ENCODE measurements at places on chromosomes 7 and 10. TPM values are rescaled to one million over a fixed set of nuclear protein-coding genes. Genes with fewer than 3 reads are reported as not detected.

FLNC gene
- total RNA-seq: 62.4 TPM

PIP gene
- not detected for total RNA-seq

COL28A1 gene
- total RNA-seq: 5.7 TPM

ASB13 gene
- total RNA-seq: 14.1 TPM

MNX1 gene
- total RNA-seq: 7.4 TPM

GRCh38 chr10:80988755-80989154, 451.1 kb downstream of the SH2D4B start:
- no peak for DNase-seq

DNA sequence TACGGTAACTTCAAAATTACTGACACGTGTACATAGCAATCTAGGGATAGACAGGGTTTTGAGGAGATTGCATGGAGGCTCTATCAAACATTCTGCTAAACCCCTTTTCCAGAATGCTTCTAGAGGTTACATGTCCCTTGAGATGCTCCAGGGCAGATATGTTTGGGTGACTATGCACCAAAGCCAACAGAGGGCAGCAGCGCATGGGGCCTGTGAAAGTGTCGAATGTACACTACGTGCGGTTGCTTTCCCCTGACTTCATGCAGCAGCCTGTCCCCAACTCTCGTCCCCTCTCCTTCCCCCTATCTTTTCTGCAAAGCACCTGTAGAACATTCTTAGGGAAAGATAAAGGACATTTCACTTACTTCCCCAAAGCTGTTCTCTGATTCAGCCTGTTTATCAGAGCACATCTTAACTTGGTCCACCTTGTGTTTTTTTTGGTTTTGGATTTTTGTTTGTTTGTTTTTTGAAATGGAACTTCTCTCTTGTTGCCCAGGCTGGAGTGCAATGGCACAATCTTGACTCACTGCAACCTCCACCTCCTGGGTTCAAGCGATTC, 90.2 kb downstream of the UBE3C start:
- DNase-seq: no peak

- no peak for DNase-seq
Measured at GRCh38 chr10:121567569-121567968, 30.7 kb downstream of the FGFR2 start.

DNA sequence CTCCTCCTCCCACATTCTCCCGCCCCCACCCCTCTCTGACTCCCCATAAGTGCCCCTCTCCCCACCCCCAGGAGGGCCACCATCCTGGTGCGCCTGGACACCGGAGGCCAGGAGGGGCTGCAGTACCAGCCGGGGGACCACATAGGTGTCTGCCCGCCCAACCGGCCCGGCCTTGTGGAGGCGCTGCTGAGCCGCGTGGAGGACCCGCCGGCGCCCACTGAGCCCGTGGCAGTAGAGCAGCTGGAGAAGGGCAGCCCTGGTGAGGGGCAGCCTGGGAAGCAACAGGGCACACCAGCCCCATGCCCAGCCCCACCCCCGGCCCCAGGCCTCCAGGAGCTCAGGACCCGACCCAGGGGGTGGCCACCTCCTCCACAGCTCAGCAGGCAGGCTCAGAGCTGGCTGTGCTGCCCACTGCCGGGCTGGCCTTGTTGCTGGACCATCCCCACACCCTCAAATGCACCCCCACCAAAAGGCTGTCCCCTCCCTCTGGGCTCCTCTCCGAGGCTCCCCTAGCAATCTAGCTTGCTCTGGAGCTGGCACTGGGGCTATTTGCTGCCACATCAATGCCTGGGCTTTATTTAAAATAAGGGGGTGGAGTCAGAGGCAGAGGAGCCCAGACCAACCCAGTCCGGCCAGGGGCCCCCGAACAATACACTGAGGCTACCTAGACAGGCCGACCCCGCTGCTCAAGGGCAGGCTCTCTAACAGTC, 14.8 kb downstream of the ATG9B start:
- no peak for DNase-seq

GRCh38 chr7:68748934-68749900, 849.1 kb upstream of the AUTS2 start:
- DNase-seq: no peak

GRCh38 chr10:42783181-42783549, 570 bp downstream of the BMS1 start:
- no peak for DNase-seq

GRCh38 chr7:21504021-21504420, 38.8 kb upstream of the DNAH11 start:
- no peak for DNase-seq

DNA sequence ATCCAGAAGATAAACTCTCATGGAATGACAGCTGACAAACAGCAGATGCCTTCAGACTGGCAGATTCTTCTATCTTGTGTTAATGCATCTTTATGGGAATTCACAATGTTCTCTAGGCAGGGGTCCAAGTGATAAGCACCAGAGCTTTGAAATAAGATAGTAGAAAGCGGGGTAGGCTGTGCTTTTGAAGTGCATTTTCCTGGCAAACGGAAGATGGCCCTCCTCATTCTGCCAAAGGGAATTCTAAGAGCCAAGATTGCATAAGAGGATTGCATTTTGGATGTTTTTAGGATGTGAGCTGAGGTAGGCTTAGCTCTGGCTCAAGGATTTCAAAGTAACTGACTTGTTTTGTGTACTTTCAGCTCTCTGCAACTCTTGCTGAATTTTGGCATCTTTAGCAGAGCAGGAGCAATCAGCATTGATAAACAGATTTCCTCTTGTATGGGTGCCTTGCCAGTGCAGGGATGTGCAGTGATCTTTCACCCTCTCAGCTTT, 298.5 kb upstream of the KLF6 start:
- DNase-seq: peak; percentile 66

DNA sequence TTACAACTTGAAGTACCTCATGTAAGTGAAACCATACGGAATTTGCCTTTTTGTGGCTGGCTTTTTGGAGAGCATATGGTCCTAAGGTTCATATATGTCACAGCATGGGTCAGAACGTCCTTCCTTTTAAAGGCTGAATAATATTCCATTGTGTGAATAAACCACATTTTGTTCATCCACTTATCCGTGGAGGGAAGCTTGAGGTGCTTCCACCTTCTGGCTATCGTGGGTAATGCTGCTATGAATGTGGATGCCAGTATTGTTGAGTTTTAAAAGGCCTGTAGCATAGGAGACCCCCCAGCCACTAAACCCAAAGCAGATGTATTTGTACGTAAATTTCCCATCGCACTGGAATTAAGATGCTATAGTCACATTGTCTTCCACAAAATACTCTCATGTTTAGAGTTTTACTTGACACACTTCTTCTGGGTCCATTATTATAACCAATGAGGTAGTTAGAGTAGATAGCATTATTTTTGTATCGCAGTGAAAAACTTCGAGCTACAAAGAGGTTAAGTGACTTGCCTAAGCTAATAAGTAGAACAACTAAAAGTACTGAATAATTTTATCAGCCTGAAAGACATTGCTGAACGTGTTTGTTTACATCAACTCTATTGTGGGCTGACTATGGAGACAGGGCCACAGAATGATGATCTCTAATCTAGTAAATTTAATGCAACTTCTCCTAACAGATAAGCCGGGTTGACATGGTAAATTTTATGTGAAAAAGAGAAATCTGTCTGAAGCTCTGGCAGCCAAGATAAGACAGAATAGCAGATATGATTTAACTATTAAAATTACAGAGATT, 183.0 kb upstream of the CTBP2 start:
- DNase-seq: no peak

DNA sequence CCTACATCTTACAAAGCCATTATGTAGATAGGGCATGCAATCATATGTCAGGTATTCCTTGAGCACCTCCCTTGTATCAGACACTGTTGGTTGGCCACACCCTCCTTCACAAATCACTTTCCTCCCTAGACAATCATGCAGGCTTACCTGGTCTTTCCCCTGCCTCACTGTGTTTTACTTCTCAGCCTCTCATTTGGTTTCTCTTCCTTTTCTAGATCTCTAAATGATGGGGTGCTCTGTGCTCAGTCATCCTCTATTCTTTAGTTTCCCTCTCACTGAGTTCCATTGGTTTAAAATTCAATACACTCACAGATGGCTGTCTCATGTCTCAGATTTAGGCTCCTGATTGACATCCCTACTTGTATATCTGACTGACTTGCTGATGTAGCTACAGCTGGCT, 31.4 kb downstream of the ANK3 start:
- no peak for DNase-seq

DNA sequence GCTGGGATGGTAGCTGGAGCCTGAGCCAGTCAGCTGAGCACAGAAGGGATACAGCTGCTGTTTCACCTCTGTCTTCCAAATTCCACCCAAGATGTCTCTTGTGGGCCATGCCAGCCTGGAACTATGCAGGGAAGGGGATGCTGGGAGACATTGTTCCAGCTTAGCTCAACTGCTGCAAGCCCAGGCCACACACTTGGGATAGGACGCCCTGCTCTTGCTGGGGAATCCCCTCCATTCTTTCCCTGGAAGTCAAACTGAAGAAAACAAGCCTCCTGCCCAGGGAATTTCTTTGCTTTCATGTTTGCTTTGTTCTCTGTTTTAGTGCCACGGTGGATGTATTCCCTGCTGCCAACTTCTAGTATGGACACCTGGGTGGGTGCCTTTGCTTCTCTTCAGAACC, 55.2 kb upstream of the CDK13 start:
- DNase-seq: no peak

DNA sequence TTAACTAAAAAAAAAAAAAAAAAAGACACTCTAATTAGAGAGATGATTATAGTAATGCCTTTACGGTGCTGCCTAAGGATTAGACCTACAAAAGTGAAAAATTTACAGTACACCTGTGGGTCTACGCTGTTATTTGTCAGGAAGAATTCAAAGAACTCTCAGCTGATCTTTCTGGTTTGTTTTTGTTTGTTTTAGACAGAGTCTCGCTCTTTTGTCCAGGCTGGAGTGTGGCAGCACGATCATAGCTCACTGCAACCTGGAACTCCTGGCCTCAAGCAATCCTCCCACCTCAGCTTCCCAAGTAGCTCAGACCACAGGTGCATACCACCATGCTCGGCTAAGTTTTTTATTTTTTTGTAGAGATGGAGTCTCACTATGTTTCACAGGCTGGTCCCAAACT, 28.3 kb upstream of the FOXK1 start:
- DNase-seq: no peak

- no peak for DNase-seq
Measured at GRCh38 chr10:6958711-6959110, 378.6 kb upstream of the PRKCQ start.

- peak; percentile 36 for DNase-seq
Measured at GRCh38 chr10:73759512-73760115, 15.4 kb downstream of the SEC24C start.

DNA sequence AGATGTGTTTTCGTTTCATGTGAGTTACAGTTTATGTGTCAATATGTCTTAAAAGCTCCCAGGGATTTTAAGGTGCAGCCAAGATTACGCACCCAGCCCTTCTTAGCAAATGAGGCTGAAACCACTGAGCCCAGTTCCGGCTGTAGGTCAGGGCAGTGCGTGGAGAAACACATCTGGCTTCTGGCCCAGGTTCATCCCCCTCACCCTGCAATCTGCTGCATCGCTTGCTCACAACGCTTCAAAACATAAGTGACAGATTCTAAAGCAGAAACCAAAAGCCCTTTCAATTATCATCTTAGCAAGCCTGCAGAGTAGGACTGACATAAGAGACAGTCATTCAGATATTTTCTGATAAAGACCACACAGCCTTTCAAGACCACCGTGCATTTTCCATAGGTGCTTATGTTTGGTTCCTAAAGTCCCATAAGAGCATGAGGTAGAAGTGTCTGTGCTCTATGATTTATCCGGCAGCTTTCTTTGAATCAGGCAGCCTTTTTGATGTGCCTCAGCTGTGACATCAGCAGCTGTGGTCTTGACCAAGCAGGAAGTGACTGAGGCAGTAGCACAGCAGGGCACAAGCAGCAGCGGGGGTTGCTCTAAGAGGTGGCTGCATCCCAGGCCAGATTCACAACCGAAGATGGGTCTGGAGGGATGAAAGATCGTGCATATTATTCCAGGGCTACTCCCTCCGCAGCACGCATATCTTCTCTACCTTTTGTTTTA, 72.1 kb upstream of the LYZL2 start:
- DNase-seq: peak; percentile 54

GRCh38 chr7:33550979-33551378, 354.4 kb upstream of the BMPER start:
- DNase-seq: no peak

DNA sequence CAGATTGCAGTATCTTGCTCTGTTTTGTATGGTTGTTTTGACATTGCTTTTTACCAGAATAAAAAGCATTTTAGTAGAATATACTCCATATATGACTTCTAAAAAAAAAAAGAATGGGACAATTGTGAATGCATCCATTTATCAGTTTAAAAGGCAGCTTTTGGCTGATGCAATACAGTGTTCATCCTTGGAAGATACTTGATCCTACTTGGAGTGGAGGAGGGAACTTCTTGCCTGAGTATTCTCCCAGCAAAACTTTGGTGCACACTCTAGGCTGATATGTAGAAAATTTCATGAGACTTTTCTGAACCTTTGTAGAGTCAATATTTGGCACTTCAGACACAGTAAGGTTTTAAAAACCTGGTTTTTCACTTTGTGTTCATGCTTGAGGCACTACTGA, 40.2 kb downstream of the WDR11 start:
- no peak for DNase-seq

- no peak for DNase-seq
Measured at GRCh38 chr10:85666987-85667386, 699.6 kb downstream of the GRID1 start.

DNA sequence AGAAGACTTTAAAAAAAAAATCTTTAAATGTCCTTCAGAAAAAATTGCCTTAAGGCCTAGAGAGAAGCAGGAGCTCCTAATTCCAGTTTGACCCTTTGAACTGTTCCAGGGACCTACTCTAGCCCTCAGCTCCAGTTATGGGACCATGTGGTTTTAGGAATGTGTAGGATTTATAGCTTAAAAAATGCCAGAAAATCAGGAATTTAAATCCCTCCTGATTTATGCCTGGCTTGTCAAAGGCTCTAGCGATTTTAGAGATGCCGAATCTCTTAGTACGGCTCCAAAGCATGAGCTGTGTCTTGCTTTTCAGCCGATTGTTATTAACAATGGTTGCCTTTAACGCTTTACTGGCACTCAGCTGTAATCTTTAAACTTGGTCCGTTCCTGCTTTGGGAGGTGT, 130.6 kb upstream of the NPVF start:
- DNase-seq: no peak

- DNase-seq: no peak
Measured at GRCh38 chr10:32140403-32140802, 84.2 kb upstream of the KIF5B start.

- DNase-seq: no peak
Measured at GRCh38 chr10:33780961-33781360, 446.5 kb upstream of the NRP1 start.

GRCh38 chr7:138934861-138935260, 46.3 kb downstream of the KIAA1549 start:
- peak; percentile 23 for DNase-seq

DNA sequence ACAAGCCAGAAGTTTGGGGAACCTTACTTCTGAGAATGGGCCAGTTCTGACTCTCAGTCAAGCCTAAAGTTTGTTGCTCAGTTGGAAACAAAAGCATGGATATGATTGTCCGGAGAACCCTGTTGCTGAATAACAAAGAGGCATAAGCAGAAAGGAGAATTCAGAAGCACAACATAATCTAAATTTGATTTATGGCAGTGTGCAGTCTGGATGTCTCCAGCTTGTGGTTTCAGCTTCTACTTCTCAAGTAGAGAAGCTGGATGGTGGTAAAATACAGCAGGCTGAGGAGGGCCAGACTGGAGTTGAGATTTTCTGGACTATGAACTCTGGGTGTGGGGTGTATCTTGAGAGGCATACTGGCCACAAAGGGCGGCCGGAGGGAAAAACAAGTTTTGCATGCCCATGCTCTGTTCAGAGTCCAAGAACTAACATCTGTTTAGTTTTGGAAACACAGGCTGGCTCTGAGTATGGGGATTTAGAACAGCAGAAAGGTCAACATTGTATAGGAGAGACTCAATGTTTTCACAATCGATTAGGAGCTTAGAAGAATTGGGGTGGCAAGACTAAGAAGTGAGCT, 592.9 kb downstream of the CNTNAP2 start:
- peak; percentile 54 for DNase-seq
